ENCODE measurements at places on chromosomes 2 and 18.

DNA sequence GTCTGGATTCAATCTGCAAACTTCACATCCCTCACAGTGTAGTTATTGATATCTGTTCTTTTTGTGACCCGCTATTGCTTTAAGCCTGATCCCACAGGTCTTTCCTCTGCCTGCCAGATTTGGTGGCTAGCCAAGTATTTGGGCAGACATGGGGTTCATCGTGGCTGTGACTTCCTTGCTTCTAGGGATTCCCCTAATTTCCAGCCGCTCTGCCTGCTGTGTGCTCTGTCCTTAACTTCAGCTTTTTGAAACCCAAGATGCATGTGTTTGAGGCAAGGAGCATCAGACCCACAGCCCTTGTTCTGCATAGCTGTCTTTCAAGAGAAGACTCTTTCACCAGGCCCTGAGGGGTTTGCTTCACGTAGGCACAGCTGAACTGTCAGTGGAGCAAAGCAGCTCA lies 54.2 kb downstream of the NCAPH start:
- DNase-seq, result no peak

- no peak for DNase-seq
These were observed 146.1 kb upstream of the DLX2 start for GRCh38 chr2:172248785-172249187.

GRCh38 chr2:222842491-222843174 lies 18.2 kb upstream of the ACSL3 start:
- DNase-seq, result no peak

GRCh38 chr2:49686897-49687442 lies 532.7 kb upstream of the FSHR start:
- DNase-seq, result no peak

DNA sequence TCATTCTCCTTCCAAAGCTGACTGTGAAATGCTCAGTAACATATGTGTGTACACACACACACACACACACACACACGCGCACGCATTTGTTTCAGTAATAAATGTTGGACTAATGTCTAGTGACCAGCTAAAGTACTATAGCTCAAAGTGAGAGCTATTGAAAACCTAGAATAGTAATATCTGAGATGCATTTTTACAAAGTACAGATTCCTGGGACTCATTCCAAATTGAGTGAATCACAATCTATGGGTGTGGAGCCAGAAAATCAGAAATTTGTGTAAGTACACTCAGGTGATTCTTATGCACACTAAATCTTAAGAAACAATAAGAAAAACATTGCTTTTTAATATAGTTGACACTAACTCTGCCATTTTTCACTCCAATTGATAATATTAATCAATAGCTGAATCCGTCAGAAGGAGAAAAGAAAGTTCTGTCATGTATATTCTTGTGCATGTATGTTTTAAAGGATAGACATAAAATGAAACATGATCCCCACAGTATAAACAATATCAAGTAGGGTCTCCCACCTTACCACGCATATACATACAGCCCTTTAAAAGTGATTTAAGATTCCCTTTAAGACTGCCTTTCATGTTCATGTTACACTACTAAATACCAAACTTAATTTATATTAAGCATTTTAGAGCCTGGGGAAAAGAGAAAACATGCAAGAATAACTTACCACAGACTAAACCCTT lies 123.5 kb downstream of the ATAD2B start:
- no peak for DNase-seq

GRCh38 chr2:76491503-76491902 lies 780.8 kb upstream of the GCFC2 start:
- no peak for DNase-seq

GRCh38 chr18:7291046-7291445 lies 60.2 kb downstream of the LRRC30 start:
- no peak for DNase-seq

DNA sequence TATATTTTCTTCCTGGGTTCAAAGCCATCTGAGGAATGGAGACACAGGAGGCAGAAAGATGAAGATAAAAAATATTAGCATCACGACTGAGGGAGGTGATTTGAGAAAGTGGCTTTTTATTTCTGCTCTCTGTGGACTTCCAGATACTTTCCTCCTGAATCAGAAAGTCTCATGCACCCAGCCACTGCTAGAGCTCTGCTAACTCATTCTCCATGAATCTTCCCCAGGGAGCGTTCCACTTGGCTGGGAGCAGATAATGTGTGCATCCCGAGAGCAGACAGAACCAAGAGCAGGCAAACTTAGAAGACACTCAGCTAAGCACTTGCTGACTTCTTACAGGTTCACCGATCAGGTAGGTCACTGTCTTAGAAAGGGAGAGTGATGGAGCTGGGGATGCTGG lies 264.1 kb upstream of the THUMPD2 start:
- no peak for DNase-seq

- no peak for DNase-seq
These were observed 286.4 kb downstream of the CDH19 start for GRCh38 chr18:66317243-66318090.

- DNase-seq, result no peak
These were observed 147.9 kb downstream of the DOCK10 start for GRCh38 chr2:224894356-224894755.

DNA sequence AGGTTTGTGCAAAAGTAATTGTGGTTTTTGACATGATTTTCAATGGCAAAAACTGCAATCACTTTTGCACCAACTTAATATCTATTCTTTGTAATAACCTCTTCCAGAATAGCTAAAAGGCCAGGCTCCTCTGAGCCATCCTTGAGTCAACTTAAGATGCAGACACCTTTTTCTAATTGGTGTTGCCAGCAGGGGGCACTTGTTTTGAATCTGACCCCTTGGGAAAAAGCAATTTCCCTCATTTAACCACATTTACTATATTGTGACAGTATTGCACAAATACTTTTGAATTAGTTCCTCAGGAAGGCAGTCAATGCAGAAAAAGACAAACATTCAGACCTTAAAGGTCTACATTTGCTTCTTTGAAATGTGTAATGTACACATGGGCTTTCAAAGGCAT lies 78.6 kb upstream of the GALNT5 start:
- no peak for DNase-seq

- DNase-seq, result no peak
These were observed 42.3 kb upstream of the NETO1 start for GRCh38 chr18:72910045-72910444.

GRCh38 chr2:22360735-22361374 lies 1024.1 kb upstream of the KLHL29 start:
- DNase-seq, result no peak
